ENCODE measurements at places on chromosomes 3 and 15.
A peak's percentile ranks its signal among the peaks of the same experiment; 100 is the strongest.

GRCh38 chr3:51637144-51637940, 33.7 kb upstream of the TEX264 start:
- DNase-seq: no peak

DNA sequence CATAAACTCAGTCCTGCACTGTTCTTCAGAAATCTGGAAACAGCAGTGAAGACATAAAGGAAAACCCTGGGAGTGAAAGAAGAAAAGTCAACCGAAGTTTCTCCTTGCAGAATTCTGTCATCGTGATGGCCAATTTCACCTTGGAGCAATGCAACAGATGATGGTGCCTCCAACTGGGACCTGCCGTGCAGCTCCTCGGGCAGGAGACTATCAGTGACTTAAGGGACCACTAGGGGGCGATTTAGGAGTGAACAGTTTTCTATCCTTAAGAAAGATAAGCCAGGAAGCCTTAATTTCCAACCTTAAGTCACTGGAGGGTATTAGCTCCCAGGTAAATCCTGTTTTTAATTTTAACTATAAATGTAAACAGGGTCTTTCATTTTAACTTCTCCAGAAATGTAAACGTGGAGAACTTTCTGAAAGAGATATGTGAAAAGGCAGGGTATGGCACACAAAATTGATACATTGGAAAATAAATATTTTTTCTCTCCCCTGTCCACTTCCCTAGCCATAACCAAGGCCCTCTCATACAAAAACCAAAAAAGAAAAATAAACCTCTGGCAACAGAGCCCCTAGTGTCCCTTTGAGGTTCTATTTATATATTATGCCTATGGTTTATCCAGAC, 116.3 kb downstream of the PDZRN3 start:
- peak; percentile 36 for DNase-seq

DNA sequence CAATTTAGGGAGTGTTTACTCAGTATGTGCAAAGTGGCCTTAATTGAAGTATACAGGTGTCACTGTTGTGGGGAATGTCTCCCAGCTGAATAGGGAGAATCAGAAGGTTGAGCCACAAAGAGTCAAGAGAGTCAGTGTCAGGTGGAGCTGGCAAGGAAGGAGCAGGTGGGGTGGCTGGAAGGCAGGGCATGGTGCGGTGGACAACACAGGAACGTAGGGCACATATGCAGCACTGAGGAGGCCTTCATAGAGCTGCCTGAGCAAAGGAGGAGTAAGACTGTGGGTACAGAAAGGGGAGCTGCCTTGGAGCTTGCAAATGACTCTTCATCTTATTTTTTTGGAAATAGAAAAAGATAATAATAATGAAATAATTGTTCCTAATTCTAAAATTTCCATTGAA, 20.0 kb downstream of the ARHGEF3 start:
- no peak for DNase-seq

GRCh38 chr3:196335503-196335948, 2.7 kb downstream of the TM4SF19 start:
- no peak for DNase-seq

DNA sequence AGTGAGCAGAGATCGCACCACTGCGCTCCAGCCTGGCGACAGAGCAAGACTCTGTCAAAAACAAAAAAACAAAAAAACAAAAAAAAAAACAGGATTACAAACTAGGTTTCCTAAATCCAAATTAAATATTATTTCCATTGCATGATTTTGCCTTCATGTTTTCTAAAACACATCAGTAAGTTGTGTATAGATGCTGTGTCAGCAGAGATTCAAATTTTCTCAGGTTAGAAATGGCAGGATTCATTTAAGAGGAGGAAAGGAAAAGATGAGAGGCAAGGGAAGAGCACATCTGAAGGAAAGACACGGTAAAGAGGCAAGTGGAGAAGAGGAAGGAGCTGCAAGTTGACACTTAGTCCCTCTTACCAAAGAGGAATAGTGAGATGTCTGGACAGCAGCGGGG, 51.8 kb upstream of the PPARG start:
- no peak for DNase-seq

- DNase-seq: no peak
Measured at GRCh38 chr3:141901914-141902313, 25.5 kb downstream of the ATP1B3 start.

GRCh38 chr3:46849686-46850467, 13.4 kb downstream of the MYL3 start:
- no peak for DNase-seq

Data from A172 (cell line).